ENCODE measurements at places on chromosomes 1 and 21. TPM values are rescaled to one million over a fixed set of nuclear protein-coding genes. Genes with fewer than 3 reads are reported as not detected.

CRYBG2 gene
- total RNA-seq = 1.0 TPM

AMPD1 gene
- not detected for total RNA-seq

PLPPR5 gene
- total RNA-seq = not detected

ZMPSTE24 gene
- 34.7 TPM for total RNA-seq

VPS72 gene
- total RNA-seq = 67.0 TPM

ADAMTSL4 gene
- total RNA-seq = 0.96 TPM

CYP4A22 gene
- not detected for total RNA-seq

SPATA6 gene
- 1.7 TPM for total RNA-seq

C1orf87 gene
- total RNA-seq = not detected

POU3F1 gene
- total RNA-seq = not detected

DAB1 gene
- total RNA-seq = 0.14 TPM

CEP85 gene
- total RNA-seq = 26.9 TPM

FNDC5 gene
- not detected for total RNA-seq

HJV gene
- not detected for total RNA-seq

MYCL gene
- total RNA-seq = 0.72 TPM

NES gene
- total RNA-seq = not detected

C1QA gene
- total RNA-seq = not detected

PROX1 gene
- total RNA-seq = 0.34 TPM

GRCh38 chr1:191888996-191889622 is 269.2 kb upstream of the RGS18 start:
- no peak for DNase-seq

DNA sequence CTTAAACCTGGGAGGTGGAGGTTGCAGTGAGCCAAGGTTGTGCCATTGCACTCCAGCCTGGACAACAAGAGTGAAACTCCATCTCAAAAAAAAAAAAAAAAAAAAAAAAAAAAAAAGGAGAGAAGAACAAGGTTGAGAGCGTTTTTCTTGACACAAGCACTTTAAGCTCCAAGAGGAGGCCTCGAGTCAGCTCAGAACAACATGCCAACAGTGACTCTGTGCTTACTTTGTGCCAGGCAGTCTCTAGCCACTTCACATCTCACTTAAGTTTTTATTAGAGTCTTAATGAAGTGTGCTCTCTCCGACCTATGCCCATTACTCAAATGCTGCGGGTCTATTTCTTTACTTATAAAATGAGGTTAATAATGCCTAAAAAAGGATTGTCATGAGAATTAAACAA is 13.0 kb downstream of the ATP1A1 start:
- DNase-seq = no peak

- DNase-seq = no peak
These were observed 22.6 kb upstream of the DDX59 start for GRCh38 chr1:200692316-200692715.

DNA sequence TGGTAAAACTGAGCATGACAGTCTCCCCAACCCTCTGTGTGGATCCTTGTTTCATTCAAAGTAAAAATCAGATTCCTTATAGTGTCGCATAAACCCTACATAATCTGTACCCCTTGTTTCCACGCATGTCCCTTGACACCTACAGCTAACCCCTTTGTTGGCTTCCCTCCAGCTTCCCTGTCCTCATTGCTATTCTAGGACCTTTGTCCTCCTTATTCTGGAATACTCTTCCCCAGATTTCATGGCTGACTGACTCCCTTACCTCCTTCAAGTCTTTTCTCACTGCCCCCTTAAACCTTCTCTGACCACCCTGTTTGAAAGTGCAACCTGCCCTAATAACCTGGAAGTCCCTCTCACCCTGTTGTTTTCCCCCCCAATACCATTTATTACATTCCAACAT is 4.0 kb downstream of the RNF11 start:
- DNase-seq = no peak

GRCh38 chr1:24903011-24903461 is 27.0 kb downstream of the RUNX3 start:
- DNase-seq = peak; percentile 60

GRCh38 chr21:42694751-42695696 is 41.6 kb downstream of the PDE9A start:
- peak; percentile 18 for DNase-seq

DNA sequence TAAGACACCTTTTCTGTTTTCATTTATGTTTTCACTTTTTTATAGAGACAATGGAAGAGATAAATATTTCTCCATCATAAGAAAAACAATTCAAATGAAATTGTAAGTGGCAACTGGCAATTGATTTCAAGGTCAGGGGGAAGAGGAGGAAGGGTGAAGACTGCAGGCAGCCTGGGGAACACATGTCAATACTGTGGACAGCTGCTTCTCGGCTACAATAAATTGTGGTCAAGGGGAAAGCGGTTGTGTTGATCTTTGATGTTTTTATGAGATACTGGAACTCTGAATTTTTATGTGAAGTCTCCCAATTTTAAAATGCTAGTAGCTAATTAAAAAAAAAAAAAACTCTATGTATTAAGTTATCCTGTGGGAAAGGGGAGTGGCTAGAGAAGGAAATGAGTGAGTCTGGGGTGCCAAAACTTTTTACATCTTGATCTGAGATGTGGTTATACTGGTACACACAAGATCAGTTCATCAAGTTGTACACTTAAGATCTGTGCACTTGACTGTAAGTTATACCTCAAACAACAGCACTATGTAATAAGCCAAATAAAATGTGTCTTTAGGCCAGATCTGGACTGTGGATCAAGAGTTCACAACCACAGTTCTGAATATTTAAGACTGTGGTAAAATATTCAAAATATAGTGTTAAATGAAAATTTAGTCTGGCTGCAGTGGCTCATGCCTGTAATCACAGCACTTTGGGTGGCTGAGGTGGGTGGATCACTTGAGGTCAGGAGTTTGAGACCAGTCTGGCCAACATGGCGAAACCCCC is 18.0 kb downstream of the SSX2IP start:
- no peak for DNase-seq

GRCh38 chr1:29657816-29658215 is 421.5 kb downstream of the PTPRU start:
- DNase-seq = no peak

- DNase-seq = no peak
These were observed 306.3 kb upstream of the RGS18 start for GRCh38 chr1:191851799-191852595.

DNA sequence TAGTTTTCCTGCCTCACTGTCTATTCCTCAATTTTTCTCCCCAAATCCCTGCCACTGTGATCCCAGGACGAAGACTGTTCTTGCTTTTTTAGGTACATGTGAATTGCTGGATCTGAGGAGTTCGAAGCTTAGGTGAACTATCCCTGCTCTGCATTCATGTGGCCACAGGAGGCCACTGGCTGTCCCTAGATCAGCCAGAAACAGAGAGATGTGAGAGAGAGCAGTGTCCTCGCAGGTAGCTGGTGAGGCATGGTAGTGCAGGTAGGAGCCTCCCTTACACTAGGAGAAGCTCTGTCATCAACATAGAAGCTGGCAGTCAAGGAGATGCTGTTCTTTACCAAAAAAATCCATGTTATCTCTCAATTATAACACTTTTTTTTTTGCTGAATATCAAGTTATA is 71.5 kb downstream of the USP24 start:
- no peak for DNase-seq

- DNase-seq = no peak
These were observed 142.0 kb downstream of the MRPL39 start for GRCh38 chr21:25465263-25465662.

DNA sequence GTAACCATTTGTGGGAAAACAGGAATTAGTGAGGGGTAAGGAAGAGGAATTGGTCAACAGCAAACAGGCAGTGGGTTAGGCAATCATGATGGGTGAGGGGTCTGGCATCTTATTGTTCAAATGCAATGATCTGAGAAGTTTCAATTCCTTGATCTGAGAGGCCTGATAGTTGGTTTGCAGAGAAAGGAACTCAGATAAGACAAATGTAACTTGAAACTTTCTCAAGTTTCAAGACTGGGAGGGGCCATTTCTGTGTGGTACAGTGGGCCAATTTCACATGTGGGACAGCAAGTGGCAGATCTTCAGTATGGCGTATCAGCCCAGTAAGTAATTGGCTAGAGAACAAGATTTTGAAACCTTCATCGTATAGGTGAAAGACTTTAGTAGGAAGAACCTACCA is 102.5 kb downstream of the XPR1 start:
- DNase-seq = no peak

- no peak for DNase-seq
These were observed 48.0 kb downstream of the DNAI4 start for GRCh38 chr1:66876664-66877063.

GRCh38 chr1:156282479-156283222 is at the start of gene SMG5:
Gene SMG5, minus strand, starts transcription at chr1:156282825. Its CDS starts 145 bp downstream, at chr1:156282680.
- peak; percentile 95 for DNase-seq

GRCh38 chr21:14531757-14532316 is 14.3 kb downstream of the SAMSN1 start:
- DNase-seq = no peak

DNA sequence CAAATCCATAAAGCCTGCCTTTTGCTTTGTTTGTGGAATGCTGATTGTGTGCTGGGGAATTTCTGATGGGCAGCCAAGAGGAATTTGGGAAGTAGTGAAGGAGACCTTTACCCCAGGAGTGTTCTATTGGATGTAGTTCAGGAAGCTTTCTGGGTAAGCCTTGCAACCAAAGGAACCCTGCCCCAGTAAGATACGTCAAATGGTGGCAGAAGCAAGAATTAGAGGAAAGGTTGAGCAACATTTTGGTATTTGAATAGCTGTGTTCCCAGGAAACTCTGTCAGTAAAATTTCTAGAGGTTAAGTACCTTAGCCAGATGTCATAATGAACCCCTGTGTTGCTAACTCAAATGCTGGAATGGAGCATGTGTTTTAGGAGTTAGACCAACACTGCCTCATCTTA is 6.4 kb downstream of the MGST3 start:
- no peak for DNase-seq

DNA sequence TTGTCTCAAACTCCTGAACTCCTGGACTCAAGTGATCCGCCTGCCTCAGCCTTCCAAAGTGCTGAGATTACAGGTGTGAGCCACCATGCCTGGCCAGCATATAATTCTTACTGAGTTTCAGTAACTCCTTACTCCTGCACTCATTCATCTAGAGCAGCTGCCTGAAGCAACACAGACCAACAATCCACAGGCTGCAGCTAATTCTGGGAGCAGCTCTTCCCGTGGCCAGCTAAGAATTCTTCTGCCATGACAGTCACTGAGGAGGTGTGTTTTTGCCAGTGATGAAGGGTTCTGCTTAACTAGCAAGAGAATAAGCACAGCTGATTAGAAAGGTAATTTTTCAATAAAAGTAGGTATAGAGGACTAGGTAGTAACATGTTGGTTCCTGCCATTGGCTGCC is 5.4 kb downstream of the VTCN1 start:
- DNase-seq = no peak

DNA sequence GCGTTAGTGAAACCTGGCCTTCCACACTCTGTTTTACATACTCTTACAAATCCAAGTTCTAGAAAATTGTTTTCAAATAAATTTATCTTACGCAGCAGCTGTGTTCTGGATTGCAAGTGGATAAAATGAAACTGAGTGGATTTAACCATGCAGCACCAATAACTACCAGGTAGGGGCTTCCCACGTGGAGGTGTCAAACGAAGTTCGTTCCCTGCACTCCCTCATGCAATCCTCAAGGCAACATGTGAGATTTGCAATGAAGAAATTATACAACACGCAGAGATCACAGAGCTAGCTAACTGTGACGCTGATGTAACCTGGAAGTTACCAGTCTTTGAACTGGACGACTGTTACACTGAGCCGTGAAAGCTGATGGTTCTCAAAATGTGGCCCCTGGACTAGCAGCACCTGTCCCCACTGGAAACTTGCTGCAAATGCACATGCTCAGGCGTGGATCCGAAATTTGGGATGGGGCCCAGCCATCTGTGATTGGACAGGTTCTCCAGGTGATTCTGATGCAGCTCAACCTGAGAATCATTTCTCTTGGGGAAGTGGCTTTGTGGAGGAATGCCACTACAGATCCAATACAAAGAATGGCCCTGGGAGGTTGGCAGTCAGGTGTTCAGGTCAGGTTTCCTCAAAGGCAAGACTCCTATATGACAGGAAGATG is 36.3 kb downstream of the RSPH1 start:
- no peak for DNase-seq

DNA sequence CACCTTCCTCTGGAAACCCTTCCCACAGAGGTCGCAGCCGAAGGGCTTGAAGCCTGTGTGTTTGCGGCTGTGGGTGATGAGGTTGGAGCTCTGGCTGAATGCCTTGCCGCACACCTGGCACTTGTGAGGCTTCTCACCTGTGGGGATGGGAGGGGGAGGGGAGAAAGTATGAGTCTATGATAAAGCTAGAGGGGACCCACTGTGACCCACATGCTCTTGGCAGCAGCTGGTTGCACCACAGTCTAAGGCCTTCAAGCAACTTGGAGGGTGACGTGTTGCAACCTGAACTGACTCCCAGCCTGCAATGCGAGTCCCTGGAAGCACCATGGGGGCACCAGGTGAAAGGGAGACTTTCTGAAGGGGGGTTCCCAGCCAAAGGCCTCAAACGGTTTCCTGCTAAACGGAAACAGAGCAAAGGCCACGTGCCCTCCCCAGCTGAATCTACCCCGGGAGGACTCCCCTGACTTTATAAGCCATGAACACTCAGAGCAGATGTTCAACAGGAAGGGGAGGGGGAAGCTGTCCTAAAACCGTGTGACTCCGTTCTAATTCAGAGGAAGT is 10.6 kb downstream of the GFI1 start:
- peak; percentile 79 for DNase-seq

GRCh38 chr1:30743584-30744059 is 14.0 kb downstream of the LAPTM5 start:
- DNase-seq = no peak

- DNase-seq = no peak
These were observed 46.1 kb downstream of the ACKR1 start for GRCh38 chr1:159250638-159251216.

DNA sequence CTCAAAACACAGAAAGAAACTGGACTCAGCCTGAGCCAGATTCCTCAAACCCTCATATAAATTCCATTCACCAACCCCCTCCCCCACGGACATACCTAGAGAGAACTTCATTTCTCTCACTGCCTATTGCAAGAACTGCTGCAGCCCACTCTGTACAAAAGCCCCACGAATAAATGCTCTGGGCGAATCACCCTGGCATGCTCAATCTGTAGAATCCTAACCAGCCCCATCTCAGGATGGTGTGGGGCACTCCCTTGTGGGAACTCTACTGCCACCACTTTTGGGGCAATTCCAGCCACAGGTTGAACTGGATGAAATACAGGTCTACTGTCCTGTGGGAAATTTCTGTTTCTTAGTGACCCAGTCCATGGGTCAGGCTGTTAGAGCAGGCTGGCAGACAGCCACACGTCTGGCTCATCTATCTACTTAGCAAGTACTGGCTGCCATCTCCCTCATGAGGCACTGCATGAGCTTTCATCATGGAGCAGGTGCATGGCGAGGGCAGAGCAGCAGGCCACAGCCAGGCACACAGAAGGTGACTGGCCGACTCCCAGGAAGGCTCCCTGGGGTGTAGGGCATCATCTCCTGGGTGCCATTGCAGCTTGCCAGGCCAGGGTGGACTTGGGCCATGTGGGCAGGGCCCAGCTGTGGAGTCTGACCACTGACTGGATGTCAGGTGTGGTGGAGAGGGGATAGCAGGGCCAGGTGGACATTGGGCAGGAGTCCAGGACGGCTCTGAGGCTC is 1.6 kb upstream of the C1orf35 start:
- DNase-seq = no peak

Measured in activated naive CD4-positive, alpha-beta T cell treated with anti-CD3 and anti-CD28 coated beads, Interleukin-2, amount 50 U/mL, for 72 hours (primary cell).